ENCODE measurements at places on chromosomes 1 and 21. TPM values are rescaled to one million over a fixed set of nuclear protein-coding genes. Genes with fewer than 3 reads are reported as not detected.

The MCOLN3 gene
- not detected for total RNA-seq

The BARHL2 gene
- not detected for total RNA-seq

The CYP4B1 gene
- total RNA-seq, result 0.17 TPM

The OR10Z1 gene
- not detected for total RNA-seq

The BRINP2 gene
- not detected for total RNA-seq

The IGSF21 gene
- total RNA-seq, result not detected

The LIN28A gene
- total RNA-seq, result not detected

The KRTAP10-9 gene
- total RNA-seq, result not detected

The SMAP2 gene
- 6.7 TPM for total RNA-seq

The LCE1D gene
- total RNA-seq, result not detected

The TNFRSF18 gene
- not detected for total RNA-seq

The GBP1 gene
- total RNA-seq, result 24.8 TPM

The LUZP1 gene
- total RNA-seq, result 51.9 TPM

The KIRREL1 gene
- 35.4 TPM for total RNA-seq

The JUN gene
- total RNA-seq, result 159 TPM

The FMO5 gene
- total RNA-seq, result 3.6 TPM

The HOOK1 gene
- 0.14 TPM for total RNA-seq

The RYR2 gene
- 0.09 TPM for total RNA-seq

The CLIC6 gene
- total RNA-seq, result not detected

The LYPD8 gene
- 0.23 TPM for total RNA-seq

The BOLA1 gene
- total RNA-seq, result 12.8 TPM

The LEPR gene
- total RNA-seq, result 109 TPM

The S100A12 gene
- total RNA-seq, result not detected

The MFSD2A gene
- total RNA-seq, result not detected

The QSOX1 gene
- 100 TPM for total RNA-seq

The CD53 gene
- total RNA-seq, result not detected

The RGS18 gene
- total RNA-seq, result not detected

The RHOU gene
- 17.5 TPM for total RNA-seq

The VTCN1 gene
- 0.33 TPM for total RNA-seq

The EBNA1BP2 gene
- total RNA-seq, result 89.9 TPM

The SPATA21 gene
- total RNA-seq, result under 0.01 TPM

The RNU1-3 gene
- under 0.01 TPM for total RNA-seq

The HNRNPU gene
- total RNA-seq, result 395 TPM

The C1orf216 gene
- total RNA-seq, result 25.2 TPM

The ZNF648 gene
- total RNA-seq, result not detected

The PLD5 gene
- total RNA-seq, result not detected

The TMPRSS15 gene
- not detected for total RNA-seq

The PLEKHN1 gene
- 0.37 TPM for total RNA-seq

The AUNIP gene
- total RNA-seq, result 2.0 TPM

The TNNT2 gene
- total RNA-seq, result not detected

The FCRL4 gene
- total RNA-seq, result not detected

The TPTE gene
- total RNA-seq, result not detected

The NMNAT1 gene
- 16.7 TPM for total RNA-seq

The CD52 gene
- not detected for total RNA-seq

The CFAP107 gene
- total RNA-seq, result not detected

The ADAMTS4 gene
- total RNA-seq, result 38.9 TPM

The RNF186 gene
- total RNA-seq, result not detected

The KIF26B gene
- total RNA-seq, result 1.0 TPM

The ZBTB7B gene
- total RNA-seq, result 16.2 TPM

The PERM1 gene
- not detected for total RNA-seq

The FCRL3 gene
- total RNA-seq, result not detected

The COL11A1 gene
- under 0.01 TPM for total RNA-seq

All from dermis blood vessel endothelial cell (primary cell).